ENCODE measurements at places on chromosomes 2 and 18. TPM values are rescaled to one million over a fixed set of nuclear protein-coding genes. Genes with fewer than 3 reads are reported as not detected.

The NEU4 gene
- 6.8 TPM for total RNA-seq

- DNase-seq = no peak
Observed at GRCh38 chr2:176491172-176491904, 222.1 kb downstream of the MTX2 start.

The CFC1 gene
- total RNA-seq = not detected

The CD207 gene
- not detected for total RNA-seq

GRCh38 chr2:105812180-105813044, 67.7 kb downstream of the NCK2 start:
- no peak for DNase-seq

DNA sequence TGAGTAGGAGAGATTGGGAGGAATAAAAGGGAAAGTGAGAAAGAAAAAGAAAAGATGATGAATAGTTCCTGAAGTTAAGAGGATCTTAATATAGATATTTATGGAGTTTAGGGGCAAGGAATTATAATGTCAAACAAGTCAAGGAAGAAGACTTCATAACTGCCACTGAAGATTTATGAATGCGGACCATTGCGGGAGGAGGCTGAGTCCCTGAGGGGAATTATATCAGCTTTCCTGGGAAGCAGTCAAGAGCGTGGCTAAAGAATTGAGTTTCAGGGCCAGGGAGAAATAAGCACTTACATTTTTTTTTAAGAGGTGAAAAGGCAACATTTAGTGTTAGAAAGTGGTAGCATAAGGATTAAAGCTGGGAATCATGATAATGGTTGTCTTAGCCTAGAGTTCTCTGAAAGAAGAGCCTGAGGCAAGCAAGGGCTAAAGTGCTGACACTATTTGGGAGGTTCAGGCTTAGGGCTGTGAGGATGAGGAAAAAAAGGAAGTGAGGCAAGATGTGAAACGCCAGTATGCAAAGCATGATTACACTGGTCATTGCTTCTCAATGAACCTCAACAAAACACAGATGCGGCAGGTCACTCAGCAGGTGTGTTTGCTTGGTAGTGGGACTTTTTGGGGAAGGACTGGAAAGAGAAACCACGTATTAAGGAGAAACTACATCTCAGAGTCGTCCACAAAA, 217.1 kb downstream of the SLC4A3 start:
- DNase-seq = no peak

Measured in CD4-positive, alpha-beta T cell (primary cell).